Left renal pelvis (tissue), 4 donors: ENCODE measurements at places on chromosomes 12 and 14. TPM values are rescaled to one million over a fixed set of nuclear protein-coding genes. Genes with fewer than 3 reads are reported as not detected.

VSX2 gene
- not detected for polyA plus RNA-seq

LRRIQ1 gene
- 29.2 TPM for polyA plus RNA-seq

PGF gene
- 5.7 TPM for polyA plus RNA-seq

GLS2 gene
- 0.83 TPM for polyA plus RNA-seq

DDX11 gene
- polyA plus RNA-seq: 29.7 TPM
